ENCODE measurements at places on chromosomes 3 and 15.

DNA sequence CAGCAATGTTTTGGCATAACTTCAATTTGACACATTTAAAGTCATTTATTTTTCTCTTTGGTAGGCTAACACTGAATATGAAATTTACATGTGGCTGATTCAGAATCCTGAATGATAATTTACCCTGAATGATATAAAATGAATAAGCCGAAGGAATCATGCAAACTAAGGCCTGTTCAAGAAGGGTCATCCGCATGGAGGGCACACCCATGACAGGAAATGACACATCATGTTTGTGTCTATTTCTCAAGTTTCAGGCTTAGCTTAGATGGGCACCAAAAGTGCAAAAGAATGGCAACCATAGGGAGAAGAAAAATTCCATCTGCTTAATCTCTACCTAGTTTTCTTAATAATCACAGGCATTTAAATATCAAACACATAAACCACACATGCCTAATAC lies 141.5 kb downstream of the DUT start:
- no peak for DNase-seq

DNA sequence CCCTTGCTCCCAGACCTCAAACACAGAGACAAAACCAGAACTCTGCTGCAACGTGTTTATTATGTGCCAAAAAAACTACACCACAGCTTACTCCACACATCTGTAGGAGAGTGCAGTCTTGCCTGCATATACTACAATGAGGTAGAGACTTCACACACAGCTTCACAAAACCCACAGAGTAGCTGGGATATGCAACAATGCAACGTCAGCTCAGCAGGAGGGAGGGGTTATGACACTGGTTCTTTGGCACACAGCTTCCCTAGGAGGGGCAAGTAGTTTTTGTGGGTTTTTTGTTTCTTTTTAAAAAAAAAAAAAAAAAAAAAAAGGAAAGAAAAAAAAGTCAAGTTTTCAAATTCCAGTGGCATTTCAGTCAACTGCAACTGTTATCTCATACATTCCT lies 2.9 kb upstream of the RPS17 start:
- no peak for DNase-seq

GRCh38 chr3:117550766-117551165 lies 841.2 kb downstream of the TUSC7 start:
- no peak for DNase-seq

DNA sequence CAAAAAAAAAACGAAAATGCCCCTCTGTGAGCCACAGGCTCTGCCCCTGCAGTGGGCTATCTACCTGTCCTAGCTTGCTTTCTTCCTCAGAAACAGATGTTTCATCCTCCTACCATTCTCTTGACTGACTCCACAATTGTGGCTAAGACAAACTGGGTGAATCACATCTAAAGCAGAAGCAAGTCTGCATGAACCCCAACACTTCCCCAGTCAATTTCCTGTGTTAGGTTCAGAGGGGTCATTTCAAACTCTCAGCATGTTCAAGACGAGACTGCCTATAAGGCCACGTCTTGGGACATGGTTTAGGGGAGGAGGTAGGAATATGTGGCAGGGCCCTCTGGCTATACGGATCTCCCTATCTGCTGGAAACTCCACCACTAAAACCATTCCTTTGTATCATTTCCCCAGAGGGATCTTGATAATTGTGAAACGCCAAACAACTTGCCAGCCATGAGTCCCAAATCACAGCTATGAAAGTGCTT lies 28.6 kb upstream of the ANKDD1A start:
- no peak for DNase-seq

DNA sequence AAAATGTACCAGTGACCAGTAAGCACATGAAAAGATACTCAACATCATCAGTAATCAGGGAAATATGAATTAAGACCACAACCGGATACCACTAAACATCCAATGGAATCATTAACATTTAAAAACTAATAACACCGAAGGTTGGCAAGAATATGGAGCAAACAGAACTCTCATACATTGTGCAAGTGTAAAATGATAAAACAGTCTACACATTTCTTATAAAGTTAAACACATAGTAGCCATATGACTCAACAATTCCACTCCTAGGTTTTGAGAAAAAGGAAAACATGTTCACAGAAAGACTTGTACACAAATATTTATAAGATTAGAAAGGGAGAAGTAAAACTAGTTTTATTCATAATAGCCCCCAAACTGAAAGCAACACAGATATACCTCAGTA lies 60.3 kb upstream of the SLCO2A1 start:
- DNase-seq: no peak

GRCh38 chr3:140467104-140467577 lies 210.7 kb upstream of the TRIM42 start:
- DNase-seq: no peak

GRCh38 chr3:55720614-55721013 lies 233.5 kb upstream of the WNT5A start:
- no peak for DNase-seq

DNA sequence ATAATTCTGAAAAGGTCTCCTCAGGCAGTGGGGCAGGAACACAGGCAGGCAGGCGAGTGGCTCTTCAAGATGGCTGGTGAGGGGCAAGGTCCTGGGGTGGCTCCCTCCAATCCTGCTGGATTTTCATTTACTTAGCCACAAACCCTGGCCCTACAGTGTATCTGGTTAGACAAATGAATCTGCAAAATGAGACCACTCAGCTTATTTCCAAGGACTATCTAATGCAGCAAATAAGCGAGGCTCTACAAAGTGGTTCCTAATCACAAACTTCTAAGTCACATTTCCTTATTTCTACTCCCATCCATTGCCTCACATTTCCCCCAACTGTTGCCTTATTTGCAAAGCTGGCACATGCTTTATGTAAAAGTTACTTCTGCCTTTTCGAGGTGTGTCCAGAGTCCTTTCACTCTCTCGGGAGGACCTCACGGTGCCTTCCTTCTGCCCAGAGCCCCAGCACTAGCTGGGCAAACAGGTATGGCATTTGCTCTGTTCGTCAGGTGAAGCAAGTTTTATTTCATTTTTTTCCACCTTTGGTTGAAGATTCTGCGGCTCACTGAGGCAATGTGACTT lies 40.5 kb downstream of the CCDC12 start:
- no peak for DNase-seq

DNA sequence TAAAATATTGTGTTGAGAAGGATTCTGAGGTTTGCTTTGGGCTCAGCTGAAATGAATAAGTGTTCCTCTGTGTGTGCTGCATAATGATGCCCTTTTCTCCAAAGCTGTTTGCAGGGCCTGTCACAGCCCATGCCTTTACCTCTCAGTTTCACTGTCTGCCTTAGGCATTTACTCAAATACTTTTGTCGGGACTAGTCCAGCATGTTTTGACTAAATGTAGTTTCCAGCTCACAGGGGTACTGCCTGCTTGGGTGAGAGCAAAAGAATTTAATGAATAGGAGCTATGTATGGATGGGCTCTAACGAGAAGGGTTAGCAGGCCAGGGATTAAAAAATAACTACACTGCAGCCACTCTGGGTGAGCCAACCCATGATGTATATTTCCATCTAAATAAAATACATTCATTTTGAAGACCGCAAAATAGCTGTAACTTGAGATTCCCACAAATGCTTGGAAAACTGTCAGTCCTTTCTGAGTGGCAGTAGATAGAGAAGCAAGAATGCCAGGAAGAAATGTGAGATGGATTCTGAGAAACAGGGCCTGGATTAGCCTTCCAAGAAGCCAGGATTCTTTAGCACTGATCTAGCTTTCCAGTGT lies 549.2 kb upstream of the TBL1XR1 start:
- DNase-seq: peak; percentile 16

- no peak for DNase-seq
Measured at GRCh38 chr15:49424954-49425353, 1.9 kb downstream of the FGF7 start.

GRCh38 chr3:193794002-193794881 lies 201.2 kb downstream of the OPA1 start:
- DNase-seq: no peak

GRCh38 chr15:88904624-88905327 lies 8.4 kb downstream of the MFGE8 start:
- peak; percentile 46 for DNase-seq

DNA sequence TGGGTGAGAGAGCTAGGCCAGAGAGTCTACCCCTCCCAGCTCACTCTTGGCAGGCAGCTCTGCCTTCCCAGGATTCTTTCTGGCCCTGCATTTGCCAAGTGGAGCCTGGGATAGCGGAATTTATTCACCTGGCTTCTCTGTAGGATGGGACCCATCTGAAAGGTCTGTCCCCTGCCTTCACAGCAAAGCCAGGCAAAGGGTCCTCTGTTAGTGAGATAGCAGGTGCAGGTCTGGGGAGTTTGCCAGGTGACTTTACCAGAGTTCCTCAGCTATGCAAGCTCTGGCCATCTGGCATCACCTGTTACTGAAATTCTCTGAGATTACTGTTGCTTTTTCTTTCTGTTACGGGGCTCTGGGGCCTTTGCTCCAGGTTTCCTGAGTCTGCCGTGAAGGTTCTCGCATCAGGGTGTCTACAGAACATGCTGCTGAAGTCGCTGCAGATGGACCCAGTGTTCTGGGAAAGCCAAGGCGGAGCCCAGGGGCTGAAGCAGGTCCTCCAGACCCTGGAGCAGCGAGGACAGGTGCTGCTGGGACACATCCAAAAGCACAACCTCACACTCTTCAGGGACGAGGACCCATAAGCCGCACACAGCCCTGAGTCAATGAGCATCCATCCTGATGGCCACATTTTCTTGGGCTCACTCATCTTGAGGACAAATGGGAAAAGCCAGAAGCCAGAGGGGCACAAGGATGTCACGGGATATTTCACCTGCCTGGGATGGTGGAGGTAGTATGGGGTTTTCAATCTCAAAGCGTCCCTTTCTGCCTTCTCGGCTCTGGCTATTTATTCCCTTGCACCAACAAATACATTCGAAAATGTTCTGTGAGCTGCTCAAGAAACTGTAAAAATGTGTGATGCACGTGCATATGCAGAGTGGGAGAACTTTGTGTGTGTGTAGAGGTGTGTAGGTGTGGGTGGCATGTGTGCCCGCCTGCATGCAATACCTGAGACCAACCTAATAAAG lies 49.8 kb downstream of the POMGNT2 start:
- DNase-seq: no peak

DNA sequence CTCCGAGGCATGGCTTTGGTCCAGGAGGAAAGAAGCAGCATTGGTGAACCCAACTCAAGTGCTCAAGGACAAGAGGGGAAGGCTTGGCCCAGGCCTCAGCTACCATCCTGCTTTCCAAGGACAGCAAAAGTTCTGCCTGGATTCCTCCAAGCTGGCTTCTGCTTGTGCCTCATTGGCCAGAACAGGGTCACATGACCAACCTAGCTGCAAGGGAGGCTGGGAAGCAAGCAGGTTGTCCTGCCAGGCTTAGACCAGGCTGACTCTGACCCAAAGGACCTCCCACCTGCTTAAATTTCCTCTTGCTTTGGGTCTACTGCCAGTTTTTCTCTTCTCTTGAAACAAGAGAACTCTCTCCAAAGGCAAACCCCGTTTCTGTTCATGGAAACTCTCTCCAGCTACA lies 70.7 kb downstream of the RPN1 start:
- no peak for DNase-seq

DNA sequence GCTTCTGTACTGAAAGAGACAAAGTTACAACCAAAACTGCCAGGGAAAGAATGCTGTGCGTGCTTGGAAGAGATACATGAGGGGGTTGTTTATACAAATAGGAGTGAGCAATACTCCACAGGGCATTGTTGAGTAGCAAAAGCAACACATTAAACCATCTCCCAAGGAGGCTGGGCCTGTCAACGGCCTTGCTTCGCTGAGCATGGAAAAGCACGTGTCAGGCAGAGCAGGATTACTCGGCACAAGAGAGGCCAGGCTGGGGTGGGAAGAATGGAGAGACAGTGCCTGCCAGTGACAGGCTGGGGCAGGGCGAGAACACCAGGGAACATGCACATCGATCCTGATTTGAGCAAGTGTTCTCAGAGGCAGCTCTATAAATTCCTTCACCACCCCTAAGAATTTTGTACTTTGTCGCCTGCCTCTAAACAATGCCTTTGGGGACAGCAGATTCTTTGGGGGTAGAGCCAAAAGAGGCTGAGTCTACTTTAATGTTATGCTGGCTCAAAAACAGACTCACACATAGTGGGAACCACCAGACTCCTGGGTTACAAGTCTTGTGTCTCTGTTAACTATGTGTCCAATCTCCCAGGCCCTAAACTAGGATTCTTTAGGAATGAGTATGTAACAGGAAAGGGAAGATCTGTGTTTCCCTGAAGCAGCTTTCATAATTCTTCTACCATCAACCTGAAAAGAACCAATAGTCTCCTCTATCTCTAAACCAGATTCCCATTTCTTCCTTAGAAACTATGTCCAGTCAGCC lies 67.2 kb downstream of the LIPC start:
- no peak for DNase-seq

DNA sequence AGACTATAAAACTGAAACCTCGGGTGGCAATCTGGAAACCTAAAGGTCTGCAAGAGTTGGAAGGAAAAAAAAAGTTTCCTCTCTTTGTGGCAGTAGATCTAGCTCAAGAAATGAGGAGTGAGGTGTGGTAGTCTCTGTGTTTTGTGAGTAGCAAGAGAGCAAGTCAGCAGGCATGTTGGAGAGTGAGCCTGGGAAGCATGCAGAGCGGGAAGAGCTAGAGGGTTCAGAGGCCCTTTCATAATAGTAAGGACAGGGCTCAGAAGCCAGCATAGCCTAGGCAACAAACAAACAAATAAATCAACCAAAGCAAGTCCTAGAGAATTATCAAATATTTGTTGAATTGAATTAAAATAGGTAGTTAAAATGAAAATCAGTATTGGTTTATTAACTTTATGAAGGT lies 189.7 kb upstream of the CBLB start:
- DNase-seq: no peak

DNA sequence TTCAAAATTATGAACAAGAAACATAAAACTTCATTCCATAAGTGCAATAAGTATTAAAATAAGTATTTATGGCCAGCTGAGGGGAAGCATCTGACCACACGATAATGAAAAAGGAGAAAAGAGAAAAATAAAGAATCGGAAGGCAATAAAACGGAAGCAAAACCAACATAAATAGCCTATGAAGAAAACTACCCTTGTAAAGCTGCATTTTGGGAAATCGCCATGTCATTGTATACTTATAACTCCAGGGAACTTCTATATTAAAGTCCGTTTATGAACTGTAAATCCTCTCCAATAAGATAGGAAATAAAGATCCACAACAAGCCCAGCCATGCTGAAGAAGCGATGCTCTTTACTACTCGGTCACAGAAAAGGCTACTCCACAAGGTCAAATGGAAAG lies 47.7 kb downstream of the MORC1 start:
- DNase-seq: no peak

All from NCI-H1048 (cell line).